ENCODE measurements at places on chromosomes 6 and 20.

- no peak for DNase-seq
These were observed 31.2 kb upstream of the HMGA1 start for GRCh38 chr6:34205466-34205865.

- no peak for DNase-seq
These were observed 84.9 kb upstream of the ASF1A start for GRCh38 chr6:118808793-118809638.

- DNase-seq, result no peak
These were observed 79.9 kb downstream of the VGLL2 start for GRCh38 chr6:117345292-117345610.

- DNase-seq, result no peak
These were observed 49.8 kb upstream of the FANCE start for GRCh38 chr6:35402136-35402855.

- no peak for DNase-seq
These were observed 52.2 kb upstream of the DTNBP1 start for GRCh38 chr6:15715060-15715459.

DNA sequence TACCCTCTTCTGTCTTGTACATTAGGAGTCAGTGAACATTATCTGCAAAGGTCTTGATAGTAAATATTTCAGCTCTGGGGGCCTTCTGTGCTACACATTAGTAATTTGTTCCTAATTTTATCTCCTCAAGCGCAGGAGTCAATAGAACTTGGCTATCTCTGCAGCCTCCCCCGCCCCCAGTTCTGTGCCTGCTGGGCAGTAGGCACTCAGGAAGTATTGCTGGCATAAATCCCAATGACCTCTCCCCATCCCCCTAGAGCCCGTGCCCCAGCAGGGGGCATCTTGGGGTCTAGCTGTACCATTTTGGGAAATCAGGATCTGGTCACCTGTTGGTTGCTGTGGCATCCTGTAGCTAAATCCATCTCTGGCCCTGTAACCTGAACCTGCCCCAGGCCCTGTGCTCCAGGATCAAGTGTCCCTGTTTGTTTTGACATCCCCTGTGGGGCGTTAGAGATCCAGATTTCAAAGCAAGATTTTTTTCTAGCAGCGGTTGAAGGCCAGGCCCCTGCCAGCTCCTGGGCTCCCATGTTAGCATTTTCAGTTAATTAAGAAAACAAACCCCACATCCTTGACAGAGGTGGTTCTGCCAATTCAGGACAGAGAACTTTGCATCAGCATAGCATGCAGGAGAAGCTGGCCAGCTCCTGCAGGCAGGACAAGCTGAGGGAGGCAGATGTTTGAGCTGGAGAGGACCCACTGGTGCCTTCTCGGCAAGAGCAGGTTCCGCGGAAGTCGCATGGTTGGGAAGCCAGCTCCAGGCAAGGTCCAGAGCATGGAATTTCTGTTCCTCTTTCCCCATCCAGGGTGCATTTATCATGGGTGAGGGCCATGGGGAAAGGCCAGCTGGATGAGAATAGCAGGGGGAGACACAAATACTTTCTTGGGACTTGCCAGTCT is 32.1 kb downstream of the DAAM2 start:
- no peak for DNase-seq

DNA sequence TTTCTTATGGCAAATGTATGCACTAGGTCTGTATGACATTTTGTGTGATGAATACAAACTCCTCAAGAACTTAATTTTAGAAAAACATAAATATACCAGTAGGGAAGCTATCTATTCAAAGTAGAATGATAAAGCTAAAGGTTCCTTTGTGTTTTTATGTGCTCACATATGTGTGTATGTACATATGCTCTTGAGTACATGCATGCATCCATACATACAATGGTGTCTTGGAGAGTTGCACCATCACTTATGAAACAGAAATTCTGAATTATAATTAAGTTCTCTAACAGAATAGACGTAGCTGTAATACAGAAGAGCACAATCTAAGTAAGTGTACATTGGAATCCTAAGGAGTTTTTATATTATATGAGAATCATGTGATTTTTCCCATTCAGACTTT is 2.3 kb downstream of the NKAIN2 start:
- no peak for DNase-seq

- DNase-seq, result no peak
These were observed 184.2 kb downstream of the EPM2A start for GRCh38 chr6:145551164-145551563.

DNA sequence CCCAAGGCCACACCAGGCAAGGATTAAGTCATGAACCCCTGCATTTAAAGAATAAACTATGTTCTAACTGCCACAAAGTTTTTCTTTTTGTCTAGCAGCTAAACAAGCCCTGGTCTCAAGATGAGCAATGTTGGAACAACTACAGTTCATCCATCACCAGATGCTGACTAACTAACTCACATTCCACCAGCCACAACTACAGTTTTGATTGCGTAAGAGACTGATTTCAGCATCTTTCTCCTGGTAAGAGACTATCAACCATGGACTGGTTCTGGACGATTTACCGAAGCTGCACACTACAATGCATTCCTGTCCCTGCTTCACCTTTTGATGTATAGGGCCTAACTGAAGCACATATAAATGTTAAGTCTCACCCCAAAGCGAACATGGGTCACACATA is 43.0 kb downstream of the F13A1 start:
- no peak for DNase-seq
